GM12865 (cell line): ENCODE measurements at places on chromosomes 2 and 18.
A peak's percentile ranks its signal among the peaks of the same experiment; 100 is the strongest.

GRCh38 chr18:45666520-45666919, 51.2 kb downstream of the SLC14A2 start:
- peak; percentile 47 for DNase-seq

GRCh38 chr2:157257312-157258252, at the start of gene GALNT5:
Gene GALNT5 (plus strand): TSS chr2:157257705. CDS start chr2:157258083, 378 bp downstream.
- DNase-seq = no peak

- no peak for DNase-seq
Measured at GRCh38 chr18:54790109-54790508, 38.2 kb upstream of the RAB27B start.

DNA sequence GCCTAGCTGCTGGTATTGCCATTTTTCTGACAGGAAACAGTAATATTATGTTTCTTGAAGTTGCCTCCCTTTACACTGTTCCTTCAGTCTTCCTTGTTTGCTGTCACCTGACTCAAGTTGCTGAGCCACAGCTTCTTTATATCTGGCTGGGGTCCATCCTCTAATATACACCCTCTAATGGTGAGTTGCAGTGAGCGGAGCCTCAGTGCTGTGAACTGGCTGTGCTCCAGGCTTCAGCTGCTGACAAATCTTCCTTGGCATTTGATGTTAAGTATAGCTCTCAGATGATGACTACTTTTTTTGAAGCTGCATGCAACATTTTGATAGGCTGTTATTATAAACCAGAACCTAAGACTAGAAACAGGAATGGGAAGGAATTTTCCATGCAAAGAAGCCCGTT, 366.7 kb downstream of the NUP35 start:
- no peak for DNase-seq

DNA sequence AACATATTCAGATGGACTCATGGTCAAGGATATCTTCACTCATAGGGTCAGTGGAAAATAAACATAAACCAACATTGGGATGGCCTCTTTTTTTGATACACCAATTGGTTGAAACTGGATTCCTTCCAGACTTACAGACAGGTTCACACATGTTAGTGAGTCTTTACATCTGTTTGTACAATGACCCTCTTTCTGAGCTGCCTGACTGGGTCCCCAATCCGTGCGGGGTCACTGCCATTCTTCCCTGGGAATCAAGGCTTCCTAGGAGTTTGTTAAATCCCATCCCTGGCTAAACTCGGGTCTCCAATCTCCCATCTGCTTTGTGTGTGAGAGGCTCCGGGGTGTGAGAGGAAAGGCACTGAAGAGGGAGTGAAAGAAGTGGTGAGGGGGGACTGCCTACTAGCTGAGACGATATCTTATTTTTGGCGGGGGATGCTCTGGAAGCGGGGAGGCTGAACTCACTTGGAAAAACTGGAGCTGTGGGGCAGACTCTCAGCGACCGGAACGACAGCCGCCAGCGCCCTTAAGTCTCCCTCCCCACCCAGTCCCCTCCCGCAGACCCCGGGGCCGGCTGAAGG, 487 bp downstream of the STARD6 start:
- DNase-seq = no peak

DNA sequence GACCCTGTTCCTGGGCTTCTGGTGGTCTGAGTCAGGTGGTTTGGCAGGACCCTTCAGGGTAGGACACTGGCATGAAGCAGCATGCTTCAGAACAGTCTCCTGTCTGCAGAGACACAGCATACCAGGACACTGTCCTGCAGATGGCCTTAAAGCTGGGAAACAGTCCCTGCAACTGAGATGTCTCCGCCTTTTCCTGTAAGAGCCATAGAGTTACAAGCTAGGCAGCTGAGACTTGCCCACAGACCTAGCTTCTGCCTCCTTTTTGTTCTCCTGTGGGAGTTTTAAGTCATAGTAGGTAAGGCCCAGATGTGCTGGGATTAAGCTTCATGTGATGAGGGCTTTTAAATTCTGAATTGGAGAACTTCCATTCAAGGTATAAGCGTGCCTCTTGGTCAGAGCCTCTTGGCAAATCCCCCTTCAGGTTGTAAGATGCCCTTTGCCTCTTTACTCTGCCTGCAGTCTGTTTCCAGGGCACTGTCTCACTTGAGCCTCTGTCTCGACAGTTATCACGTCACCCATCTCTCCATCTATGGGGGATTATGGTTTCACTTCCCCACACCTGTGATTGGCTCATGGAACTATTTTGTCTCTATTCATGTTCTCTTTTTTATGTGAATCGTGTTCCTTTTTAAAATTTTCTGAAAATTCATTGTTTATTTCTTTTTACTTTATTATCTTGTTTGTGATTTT, 51.8 kb downstream of the COA5 start:
- peak; percentile 52 for DNase-seq

DNA sequence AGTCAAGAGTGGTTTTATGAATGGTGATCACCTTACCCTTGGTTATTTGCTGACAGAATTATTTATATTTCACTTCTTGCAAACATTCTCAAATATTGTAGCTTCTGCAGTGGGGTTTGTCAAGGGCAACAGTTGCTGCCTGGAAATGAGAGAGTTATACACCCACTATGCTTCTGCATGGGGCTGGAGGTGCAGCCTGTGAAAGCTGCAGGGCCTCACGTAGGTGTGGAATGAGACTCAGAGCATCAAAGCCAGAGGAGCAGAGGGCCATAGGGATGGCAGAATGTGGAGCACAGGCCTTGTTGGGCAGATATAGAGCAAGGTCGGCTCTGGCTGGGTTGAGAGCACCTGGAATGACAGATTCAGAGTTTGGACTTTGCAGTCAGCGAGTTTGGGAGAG, 128.2 kb downstream of the ARHGEF4 start:
- no peak for DNase-seq

DNA sequence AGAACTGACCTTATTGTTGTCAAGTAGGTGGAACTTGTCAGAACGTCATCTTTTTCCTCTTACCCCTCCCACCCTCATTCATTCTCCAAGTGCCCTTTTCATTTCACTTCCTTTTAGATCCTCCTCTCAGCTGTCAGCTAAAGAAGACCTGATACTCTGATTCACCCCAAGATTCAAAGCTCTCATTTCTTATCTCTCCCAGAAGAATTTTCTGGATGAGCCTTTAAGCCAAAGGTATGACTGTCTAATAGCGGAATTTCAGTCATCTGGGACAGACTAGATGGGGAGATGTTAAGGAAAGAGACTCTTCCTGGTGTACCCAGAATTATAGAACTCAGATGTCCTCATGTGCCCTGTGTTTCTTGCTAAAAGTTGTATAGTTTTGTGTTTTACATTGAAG, 53.9 kb downstream of the TCF7L1 start:
- DNase-seq = no peak

DNA sequence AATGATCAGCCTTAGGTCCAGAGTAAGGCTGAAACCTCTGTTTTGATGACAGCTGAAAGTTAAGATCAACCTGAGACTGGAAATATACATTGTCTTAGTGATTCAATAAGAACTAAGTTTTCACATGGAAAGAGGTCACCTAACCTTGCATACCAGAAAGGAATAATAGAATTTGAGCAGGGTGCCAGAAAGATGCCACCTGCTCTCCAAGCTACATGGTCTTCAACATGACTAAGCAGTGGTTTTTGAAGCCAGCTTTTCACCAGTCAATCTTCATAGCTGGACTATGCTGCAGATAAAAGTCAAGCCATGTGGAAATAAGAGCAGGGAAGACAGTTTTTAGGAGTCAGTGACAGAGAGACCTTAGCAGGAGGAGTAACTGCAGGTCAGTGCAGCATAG, 589.4 kb upstream of the SYT4 start:
- DNase-seq = no peak

- no peak for DNase-seq
Measured at GRCh38 chr2:28352104-28352503, 40.6 kb upstream of the FOSL2 start.

- DNase-seq = peak; percentile 83
Measured at GRCh38 chr2:25672494-25673299, 680 bp downstream of the DTNB start.

- no peak for DNase-seq
Measured at GRCh38 chr2:116754381-116755101, 1060.0 kb upstream of the DDX18 start.

DNA sequence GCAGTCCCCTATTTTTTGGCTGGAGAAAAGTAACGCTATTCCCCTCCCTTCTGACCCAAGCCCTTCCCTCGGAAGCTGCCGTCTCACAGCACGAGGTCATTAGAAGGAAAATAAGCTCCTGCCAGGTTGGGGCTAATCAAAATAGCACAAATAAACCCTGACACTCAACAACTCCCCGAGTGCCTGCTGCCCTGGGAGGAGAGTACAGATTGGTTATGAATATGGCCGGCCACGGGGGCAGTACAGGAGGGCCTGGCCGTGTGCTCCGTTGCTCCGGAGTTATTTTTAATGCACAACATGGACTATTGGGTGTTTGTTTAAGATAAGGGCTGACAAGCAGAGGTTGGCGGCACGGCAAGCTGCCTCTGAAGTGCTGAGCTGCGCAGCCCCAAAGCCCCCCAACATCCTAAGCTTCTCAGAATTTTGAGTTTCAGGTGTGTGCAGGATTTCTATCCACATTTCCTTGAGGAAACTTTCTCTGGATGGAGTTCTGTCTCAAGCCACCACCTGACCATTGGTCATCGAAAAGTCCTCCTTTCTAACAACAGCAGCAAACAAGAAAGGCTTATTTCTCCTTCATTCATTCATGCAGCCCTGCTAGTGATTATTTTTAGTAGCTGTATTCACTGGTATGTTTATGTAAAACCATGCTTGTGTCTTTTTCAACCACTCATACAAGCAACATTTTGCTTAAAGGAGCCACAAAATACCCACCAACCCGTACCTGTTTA, 58.7 kb downstream of the PAX3 start:
- no peak for DNase-seq

GRCh38 chr2:154495455-154495868, 203.0 kb upstream of the KCNJ3 start:
- DNase-seq = no peak

DNA sequence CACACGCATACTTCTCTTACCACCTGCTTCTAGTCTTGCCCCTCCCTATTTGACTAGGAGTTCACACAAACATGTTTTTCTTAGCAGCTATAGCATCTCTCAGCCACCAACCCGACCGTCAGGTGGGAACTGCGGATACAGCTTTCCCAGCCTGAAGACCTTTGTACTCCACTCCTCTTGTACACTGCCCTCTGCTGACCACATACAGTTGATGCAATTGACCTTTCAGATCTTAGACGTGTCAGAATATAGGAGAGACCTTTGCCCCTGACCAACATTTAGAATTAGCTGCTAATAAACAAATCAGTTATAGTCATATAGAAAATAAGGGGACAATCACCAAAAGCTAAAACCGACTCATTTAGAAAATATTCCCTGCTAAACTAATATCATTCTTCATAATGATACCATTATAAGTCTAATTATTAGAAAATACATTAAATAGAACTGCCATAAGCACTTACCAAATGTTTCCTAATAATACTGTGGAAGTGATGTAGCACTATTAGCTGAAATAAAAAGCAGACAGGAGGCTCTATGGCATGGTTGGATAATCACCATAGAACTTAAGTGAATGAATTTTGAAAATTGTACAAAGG, 208.4 kb downstream of the RAD51AP2 start:
- DNase-seq = peak; percentile 68

- DNase-seq = no peak
Measured at GRCh38 chr2:172094294-172095145, 8.2 kb downstream of the DLX2 start.

GRCh38 chr2:113876503-113877387, 13.1 kb upstream of the ACTR3 start:
- DNase-seq = no peak

DNA sequence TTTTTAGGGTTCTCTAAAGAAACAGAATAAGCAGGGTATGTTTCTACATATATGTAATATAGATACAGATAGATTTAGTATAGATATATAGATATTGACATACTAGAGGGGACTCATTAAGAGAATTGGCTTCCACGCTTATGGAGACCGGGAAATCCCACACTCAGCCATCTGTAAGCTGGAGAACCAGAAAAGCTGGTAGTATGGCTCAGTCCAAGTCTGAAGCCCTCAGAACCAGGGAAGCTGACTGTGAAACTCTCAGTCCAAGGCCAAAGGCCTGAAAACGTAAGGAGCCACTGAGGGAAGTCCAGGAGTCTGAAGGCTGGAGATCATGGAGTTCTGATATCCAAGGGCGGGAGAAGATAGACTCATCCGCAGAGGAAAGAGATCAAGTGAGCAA, 441.3 kb upstream of the CDH20 start:
- DNase-seq = no peak

- DNase-seq = no peak
Measured at GRCh38 chr2:58699411-58699810, 458.3 kb upstream of the FANCL start.

- DNase-seq = no peak
Measured at GRCh38 chr2:172701250-172701649, 34.4 kb upstream of the RAPGEF4 start.

DNA sequence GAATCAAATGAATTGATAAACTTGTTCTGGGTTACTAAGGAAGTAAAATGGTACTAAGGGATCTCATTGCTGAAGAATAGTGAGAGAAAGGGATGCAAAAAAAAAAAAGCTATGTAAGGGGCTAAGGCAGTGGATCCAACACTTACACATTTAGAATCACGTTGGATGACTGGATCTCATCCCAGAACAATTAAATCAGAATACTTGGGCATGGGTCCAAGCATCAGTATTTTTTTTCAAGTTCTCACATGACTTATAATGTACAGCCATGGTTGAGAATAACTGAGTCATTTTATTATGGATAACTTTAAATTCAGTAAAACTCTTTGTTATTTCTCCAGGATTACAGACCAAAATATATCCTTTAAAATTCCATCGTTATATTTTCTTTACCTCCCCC, 8.5 kb downstream of the DSC1 start:
- DNase-seq = no peak

DNA sequence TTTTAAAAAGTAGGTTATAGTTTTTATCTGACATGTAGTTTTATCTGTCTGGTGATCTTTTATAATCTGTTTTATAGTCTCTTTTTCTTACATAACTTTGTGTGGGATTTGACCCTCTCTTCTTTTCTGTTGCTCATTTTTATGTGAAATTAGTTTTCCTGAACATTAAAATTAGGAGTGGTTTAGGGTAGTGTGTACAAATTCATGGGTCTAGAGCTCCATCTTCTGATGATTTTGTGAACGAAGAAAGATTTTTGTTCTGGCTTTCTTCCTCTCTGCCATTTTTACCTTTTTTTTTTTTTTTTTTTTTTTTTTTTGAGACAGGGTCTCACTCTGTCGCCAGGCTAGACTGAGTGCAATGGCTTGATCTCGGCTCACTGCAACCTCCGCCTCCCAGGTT, 46.6 kb downstream of the SLC30A6 start:
- DNase-seq = no peak

- peak; percentile 5 for DNase-seq
Measured at GRCh38 chr2:138432971-138433370, 68.6 kb upstream of the SPOPL start.

- no peak for DNase-seq
Measured at GRCh38 chr2:114668415-114668814, 226.0 kb downstream of the DPP10 start.

DNA sequence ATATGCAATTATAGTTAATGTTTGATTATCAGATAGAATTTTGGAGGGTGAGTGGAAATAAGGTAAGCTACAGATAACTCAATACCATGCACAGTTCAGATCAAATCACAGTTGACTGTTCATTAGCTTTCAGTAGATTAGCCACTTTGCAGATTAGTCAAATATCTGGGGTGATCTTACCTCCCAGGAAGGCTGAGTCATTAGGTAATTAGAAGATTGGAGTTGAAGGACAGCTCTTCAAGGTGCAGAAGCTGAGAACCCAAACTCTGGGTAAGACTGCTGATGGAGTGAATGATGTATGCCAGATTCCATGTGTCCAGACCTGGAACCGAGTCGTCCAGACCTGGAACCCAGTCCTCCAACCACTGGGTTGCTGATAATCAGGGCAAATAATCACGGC, 262.8 kb upstream of the UBE2E3 start:
- no peak for DNase-seq

- no peak for DNase-seq
Measured at GRCh38 chr2:160783474-160783873, 289.9 kb upstream of the RBMS1 start.
